ENCODE measurements at places on chromosomes 4 and X.

DNA sequence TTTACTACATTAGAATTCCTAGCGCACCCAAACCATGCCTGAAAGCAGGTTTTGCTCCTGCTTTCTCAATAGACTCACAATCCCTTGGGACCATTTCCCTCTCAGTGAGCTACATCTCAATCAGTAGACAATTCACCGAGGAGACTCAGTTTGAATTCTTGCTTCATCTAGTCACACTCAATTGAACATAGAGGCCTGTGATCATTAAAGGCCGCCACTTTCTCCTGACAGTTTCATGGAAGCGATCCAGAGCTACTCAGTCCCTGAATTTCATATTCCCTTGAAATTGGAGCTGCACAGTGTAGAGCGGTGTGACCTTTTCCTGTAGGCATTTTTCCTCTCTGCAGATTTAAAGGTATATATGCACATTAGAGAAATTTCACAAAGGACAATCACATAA, 193.9 kb upstream of the SPOCK3 start:
- DNase-seq = no peak

DNA sequence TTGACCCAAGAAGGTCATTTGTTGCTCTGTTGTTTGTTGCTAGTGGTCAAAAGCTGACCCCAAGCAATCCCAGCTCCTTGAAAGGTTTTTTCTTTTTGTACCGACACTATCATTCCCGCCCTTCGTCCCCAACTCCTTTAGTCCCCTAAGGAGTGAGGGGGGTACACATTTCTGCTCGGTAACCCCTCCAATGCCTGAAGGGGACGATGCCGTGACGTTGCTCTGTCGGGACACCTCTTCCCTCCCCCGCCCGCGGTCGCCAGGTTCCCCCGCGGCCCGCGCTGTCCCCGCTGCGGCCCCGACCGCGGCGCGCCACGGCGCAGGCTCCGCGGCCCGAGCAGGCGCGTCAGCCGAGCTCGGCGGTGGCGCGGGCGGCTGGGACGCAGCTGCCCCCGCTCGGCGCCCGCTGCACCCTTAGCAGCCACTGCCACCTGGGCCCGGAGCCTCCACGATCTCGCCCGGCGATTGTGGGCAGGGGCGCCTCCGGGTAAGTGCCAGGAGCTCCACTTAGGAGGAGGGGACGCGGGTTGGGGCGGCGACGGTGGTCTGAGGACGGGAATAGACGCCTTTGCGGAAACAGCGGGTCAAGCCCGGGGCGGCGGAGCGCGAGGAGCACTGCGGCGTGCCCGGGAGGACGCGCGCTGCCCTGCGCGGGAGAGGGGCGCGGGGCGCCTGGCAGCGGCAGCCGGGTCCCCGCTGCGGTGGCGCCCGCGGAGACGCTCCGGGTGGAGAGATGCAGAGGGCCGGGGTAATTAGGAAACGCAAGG, at the start of gene GLRB:
Gene GLRB (plus strand): TSS at position 340 of the 767 bp plus-strand sequence. CDS start 1,875 bp downstream, outside the sequence.
- DNase-seq = peak; percentile 68

DNA sequence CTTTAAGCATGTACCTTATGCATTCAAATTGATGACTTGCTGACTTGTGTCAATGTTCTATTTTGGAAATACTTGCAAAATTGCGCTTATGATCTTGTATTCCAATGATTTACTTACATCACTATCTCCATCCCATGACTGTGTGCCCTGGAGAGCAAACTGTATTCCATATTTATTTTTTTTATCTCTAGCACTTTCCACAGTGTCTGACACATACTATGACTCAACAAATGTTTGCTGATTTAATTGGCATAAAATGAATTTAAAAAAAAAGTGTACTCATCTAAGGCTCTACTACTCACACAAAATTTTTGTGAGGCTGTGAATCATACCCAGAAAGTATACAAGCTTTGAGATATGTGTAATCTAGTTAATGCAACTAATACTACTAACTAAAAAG, 1066.8 kb upstream of the ADGRL3 start:
- no peak for DNase-seq

GRCh38 chr4:174056959-174057358, 226.5 kb downstream of the FBXO8 start:
- no peak for DNase-seq

- no peak for DNase-seq
Measured at GRCh38 chrX:6708041-6708440, 173.1 kb upstream of the VCX3A start.

GRCh38 chr4:12703036-12703435, 781.1 kb downstream of the RAB28 start:
- no peak for DNase-seq

- no peak for DNase-seq
Measured at GRCh38 chrX:110041980-110042379, 39.1 kb downstream of the TMEM164 start.

- DNase-seq = no peak
Measured at GRCh38 chr4:13371048-13371447, 113.1 kb downstream of the RAB28 start.

- no peak for DNase-seq
Measured at GRCh38 chr4:87116231-87116630, 104.2 kb downstream of the KLHL8 start.

- DNase-seq = no peak
Measured at GRCh38 chr4:109191216-109191615, 111.2 kb downstream of the COL25A1 start.

GRCh38 chr4:139521754-139522401, 34.1 kb downstream of the SETD7 start:
- DNase-seq = no peak

Data from suprapubic skin (tissue), 4 donors.